ENCODE measurements at places on chromosomes 7 and 10.
A peak's percentile ranks its signal among the peaks of the same experiment; 100 is the strongest.

GRCh38 chr7:40959955-40960354 is 742.9 kb downstream of the INHBA start:
- no peak for DNase-seq

GRCh38 chr7:150803161-150803860 is 2.7 kb downstream of the TMEM176A start:
- DNase-seq = no peak

DNA sequence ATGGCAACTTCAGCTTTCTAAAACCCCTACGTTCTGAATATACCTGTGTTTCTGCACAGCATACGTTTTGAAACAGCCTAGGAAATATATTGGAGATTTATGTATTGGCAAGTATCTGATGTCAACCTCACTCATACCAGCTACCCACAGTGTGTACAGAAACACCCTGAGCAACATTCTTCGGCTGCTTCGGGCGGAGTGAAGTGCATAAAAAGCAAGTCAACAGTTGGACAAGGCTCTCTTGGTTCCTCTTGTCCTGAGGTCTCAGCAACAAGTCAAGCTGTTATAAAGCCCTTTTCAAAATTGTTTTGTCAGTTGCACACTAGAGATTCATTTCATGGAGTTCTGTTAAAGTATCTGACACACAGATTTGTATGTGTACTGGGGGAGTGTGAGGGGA is 40.0 kb upstream of the PAPSS2 start:
- DNase-seq = no peak

DNA sequence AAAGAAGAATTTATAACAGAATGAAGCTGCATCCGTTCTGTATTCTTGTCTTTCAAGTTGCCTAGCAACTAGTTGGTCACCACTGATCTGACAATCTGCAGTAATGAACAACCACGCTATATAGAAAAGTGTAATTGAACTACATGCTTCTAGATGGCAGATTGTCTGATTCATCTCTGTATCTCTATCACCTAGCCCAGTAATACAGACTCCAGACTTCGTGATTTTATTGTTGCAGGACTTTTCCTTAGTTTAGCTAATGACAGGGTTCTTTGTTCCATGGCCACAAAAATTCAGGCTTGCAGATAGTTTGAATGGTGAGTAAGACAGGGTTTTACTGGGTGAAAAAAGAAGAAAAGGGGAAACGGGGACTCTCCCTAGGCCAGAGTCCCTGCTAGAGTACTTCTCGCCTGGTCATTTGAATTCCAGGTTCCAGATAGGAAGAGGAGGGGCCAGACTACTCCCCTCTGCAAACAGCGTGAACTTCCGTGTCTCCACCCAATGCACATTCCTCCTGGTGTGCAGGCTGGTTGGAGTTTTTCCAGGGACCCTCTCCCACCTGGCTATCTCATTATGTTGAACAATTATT is 45.9 kb downstream of the COL1A2 start:
- DNase-seq = no peak

GRCh38 chr10:112792487-112793201 is 157.4 kb upstream of the TCF7L2 start:
- peak; percentile 58 for DNase-seq

DNA sequence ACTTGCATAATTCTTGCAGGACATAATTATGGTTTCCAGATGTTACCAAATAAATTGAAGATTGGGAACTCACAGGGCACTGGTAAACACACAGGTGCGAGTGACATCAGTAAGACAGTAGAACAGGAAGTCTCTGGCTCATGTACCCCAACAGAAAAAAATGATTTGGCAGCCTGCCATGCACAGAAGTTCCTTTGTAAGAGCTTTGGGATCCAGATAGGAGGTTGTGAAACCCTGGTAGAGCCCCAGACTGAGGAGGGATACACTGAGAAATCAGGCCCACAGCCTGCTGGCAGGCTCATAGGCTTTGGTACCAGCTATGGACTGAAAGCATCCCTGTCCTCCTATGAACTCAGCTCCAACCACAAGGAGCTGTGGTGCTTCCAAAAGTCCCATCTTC is 118.0 kb downstream of the COBL start:
- DNase-seq = no peak

DNA sequence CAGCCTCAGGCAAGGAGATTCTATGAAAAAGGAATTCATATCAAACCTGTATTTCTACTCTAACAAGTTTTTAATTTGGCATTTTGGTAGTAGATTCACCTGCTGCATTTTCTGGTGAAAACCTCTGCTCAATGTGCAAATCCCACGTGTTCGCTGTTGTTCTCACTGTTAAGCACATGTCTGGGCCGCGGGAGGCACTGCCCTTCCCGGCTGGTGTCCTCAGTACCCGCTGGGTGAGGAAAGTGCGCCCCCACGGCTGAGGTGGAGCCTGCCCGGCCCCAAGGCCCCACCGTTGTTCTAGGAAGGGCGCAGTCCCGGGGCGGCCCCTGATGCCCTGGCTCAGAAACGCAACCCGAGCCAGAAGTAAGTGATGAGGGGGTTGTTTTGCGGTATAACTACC is 193.4 kb upstream of the VWC2 start:
- no peak for DNase-seq

All from stromal cell of bone marrow (primary cell).